ENCODE measurements at places on chromosomes 7 and 10.
A peak's percentile ranks its signal among the peaks of the same experiment; 100 is the strongest.

DNA sequence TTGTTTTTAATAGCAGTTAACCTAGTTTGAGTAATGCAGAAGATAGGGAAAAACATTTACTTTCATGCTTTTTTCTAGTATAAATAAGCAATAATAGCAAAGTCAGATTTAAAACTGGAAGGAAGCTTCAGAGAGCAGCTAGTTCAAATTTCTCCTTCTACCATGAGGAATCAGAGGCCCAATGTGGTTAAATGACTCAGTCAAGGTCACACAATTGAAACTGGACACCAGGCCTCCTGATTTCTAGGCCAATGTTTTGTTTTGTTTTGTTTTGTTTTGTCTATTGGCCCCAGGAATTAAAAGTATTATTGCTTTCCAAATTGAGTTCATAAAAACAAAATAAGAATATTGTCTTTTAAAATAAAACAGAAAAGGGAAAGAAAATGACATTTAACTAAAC is 122.3 kb downstream of the TRIL start:
- DNase-seq = no peak

GRCh38 chr7:120273476-120273975 is 551 bp downstream of the KCND2 start:
- DNase-seq = peak; percentile 6

DNA sequence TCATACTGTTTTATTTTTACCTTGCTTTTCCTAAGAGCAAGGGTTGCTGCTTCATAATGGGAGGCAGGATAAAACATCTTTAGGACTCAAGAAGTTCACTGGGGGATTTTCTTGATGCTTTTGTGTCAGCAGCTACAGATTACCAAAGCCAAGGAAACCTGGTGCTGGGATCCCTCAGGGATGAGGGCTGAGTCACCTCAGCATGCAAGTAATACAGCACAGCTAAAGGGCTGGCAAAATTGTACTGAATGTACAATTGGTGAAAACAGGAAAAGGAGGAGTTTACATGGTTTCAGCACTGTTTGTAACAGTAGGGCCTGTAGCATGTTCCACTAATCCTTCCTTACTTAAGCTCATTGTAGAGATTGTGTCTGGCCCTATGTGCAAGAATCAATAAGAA is 1056.8 kb downstream of the SORCS1 start:
- DNase-seq = no peak

DNA sequence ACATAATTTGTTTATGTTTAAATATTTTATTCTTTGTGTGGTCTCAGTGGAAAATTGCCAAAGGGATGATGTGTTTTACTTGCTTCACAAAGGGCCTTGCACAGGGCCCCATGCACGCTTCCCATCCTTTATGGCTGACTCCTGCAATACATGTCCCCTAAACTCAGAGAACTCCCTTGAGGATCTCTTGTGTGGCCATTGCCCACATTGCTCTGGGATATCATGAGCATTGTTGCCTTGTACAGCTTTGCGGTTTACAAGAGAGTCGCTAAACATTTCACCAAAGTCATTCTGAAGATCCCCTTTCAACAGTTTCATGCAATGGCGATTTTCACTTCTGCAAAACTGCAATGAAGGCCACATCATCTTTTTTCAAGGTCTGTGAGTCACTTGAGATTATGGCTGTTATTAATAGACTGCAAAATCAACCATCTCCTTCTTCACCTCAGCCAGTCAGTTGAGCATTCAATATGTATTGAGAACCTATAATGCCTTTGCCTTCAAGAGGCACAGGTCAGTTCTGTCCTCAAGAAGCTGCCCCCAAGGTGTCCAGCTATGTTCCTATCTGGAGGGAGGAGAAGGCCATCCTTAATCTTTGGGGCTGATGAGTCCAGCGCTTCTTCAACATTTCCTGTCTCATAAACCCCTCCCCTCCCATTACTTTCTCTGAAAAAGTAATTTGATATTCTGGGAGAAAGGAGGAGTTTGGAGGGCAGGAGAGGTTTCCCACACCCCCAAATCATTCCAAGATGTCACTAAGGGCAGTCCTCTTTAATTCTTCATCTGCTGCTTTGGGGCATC is 108.1 kb downstream of the CCDC71L start:
- no peak for DNase-seq

DNA sequence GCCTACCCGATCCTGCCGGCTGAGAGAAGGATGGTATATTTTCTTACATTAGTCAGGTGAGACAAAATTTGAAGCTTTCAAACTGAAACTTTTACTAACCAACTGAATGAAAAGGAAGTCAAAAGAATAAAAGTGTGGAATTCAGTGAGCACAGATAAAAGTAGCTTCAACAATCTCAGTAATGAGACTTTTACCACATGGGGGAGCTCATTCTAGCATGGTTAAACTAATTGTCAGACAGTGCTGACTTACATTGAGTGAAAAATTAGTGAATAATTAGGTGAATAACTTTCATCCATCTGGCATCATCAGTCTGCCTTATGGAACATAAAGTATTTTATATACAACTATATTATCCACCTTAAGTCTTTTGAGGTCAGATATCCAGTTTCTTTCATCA is 8.4 kb downstream of the FAM237B start:
- no peak for DNase-seq

DNA sequence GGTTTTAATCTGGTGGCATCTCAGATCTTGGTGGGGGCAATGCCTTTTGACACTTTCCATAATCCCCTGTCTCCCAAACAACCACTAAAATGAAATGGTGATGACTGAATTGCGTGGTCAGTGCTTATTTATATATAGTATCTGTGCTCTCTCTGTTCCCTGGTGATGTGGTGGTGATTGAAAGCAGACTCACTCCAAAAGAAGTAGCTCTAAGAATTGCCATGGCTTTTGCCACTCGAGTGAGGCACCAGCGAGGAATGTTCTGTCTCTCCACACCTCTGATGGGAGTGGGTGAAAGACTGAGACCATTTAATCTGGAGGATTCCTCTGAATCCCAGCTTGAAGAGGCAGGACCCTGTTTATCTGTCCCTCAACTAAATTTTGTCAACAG is 2.8 kb downstream of the DUSP5 start:
- no peak for DNase-seq

DNA sequence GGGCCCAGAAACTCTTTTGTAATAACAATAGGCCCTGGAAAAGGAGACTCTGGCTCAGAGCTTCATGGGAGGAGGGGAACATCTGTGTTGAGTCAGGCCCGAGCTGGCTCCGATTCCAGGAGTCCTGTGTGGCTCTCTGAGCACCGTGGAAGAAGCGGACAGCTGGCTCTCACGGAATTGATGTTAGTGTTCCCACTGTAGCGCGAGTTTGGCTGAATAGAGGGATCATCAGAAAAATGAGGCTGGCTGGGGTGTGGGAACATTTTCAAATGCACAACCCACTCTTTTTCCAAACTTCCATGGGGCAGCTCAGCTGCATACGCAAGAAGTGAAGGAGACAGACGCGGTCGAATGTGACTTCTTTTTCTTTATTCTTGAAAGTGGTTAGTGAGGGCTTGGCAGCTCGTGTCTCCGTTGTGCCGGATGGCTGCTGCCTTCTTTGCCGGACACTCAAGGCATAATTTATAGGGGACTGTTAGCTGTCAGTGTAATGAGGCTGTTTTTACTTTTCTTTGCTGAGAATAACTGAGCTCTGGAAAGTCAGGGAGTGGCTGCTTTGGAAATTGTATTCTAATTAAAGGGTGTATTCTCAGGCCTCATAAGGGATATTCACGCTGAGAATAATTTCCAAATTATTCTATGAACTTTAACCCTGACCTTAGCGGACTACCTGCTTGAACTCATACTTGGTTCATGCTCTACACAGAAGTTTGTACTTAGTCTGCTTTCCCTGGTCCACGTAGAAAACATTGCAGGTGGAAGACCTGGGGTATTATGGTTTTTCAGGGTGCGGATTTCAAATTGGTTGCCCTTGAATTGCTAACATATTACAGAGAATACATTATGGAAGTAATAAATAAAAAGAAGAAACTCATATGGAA is 23.1 kb downstream of the MDFIC start:
- DNase-seq = no peak

DNA sequence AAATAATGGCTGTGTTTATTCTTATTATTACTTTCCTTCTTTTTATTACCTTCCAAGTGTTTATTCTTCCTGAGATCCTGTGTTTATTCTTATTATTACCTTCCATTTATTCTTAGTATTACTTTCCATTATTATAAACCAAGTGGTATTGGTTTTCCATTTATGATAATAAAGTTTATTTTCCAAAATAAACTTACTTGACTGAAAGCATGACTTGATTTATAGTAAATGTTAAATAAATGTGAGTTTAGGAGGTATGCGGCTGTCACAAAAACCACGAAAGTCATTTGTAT is 20.2 kb downstream of the WIPF3 start:
- no peak for DNase-seq

All from activated naive CD4-positive, alpha-beta T cell treated with anti-CD3 and anti-CD28 coated beads for 36 hours (primary cell).